ENCODE measurements at places on chromosomes 4 and X.

GRCh38 chrX:152072236-152072635 is 66.1 kb downstream of the MAGEA10 start:
- DNase-seq, result no peak

- DNase-seq, result no peak
Measured at GRCh38 chr4:103892586-103892985, 172.8 kb upstream of the TACR3 start.

GRCh38 chr4:146520896-146521540 is 722 bp downstream of the SLC10A7 start:
- DNase-seq, result no peak

DNA sequence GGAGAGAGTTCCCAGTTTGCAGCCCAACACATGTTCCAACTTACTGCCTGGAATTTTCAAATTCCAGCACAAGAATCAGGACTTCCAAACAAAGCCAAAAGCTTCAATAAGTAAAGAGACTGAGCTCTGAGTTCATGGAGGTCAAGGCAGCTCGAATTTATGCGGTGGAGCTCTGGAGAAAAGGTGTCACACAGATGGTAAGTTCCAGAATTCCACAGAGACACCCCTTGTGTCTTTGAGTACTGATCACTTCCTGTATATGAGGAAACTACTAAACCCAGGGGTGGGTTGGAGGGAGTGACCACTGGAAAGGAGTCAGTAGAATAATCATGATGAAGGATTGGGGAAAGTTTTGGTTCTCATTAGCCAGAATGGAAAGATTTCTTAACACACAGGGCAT is 118.5 kb upstream of the GUCY1A1 start:
- no peak for DNase-seq

DNA sequence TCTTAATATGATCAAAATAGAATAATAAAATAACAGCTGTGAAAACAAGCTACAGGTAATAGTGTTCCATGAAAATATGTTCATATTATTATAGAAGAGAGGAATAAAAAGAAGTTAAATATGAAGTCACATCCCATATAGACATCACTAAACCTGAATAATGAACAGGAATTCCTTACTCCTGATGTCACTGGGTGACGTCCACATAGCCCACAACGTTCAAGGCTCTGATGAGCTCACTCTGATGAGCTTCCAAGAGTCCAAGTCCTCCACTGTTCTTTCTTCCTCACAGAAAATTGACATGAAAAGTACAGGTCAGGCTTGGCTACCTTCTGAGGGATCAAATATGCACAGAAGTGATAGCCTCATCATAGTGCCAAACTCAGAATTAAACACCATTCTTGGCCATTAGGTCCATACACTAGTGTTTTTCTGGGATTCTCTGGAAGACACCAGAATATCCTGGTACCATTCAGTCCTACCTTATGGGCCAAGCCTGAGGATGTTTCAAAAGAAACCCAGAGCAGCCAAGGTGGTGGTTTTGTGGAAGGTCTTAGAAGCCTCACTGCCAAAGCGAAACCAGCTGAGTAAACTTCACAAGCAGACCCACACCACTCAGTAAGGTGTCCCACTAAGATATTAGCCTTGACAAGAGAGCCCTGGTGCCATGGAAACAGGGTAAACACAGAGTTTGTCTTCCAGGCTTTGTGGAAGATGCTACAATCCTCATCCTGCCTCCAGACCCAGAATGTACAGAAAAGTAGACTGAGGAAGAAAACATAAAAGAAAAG is 138.4 kb upstream of the HHIP start:
- DNase-seq, result no peak

DNA sequence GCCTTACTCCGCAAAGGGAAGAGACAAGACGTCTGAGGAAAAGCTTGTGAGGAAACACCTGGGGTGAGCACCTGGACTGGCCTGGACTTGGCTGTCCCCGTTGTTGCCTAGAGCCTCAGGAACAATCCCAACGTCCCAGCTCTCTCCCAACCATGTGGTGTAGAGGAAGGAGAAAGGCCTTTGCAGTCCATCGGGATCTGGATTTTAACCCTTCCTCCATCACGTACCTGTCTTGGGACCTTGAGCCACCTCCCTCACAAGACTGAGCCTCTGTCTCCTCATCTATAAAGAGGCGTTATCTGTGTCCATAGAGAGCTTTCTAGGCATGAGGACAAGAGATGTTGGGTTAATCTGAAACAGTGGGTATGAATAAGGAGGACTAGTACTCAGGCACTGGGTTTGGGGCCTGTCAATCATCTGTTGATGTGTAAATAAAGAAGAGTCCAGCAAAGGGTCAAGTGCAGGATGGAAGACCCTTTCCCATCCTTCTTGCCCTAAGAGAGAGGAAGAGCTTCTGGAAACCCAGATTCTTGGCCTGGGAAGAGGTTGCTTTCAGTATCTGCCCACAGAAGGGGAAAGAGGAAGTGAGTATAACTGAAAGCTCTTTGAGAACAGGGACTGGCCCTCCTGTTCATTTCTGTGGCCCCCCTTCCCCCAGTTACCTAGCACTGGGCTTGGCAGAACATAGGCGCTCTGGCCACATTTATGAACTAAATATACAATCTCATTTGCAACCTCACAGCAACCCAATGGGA is 137.1 kb downstream of the PJA1 start:
- no peak for DNase-seq

DNA sequence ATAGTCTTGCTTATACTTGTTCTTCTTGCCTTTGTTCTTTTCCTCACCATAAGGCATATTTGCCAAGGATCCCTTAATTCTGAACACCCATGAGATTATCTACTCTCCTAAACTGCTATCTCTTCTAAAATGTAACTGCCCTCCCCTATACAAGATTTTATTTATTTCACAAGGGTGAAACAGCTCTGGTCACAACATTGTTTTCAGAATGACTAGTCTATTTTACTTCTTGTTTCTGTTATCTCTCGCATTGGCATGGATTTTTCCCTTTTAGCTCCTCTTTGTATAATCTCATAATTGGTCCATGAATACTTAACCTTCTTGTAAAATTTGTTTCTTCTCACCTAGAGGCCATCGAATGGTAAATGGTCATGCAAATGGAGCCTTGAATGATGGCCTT is 17.2 kb upstream of the COL25A1 start:
- DNase-seq, result no peak

DNA sequence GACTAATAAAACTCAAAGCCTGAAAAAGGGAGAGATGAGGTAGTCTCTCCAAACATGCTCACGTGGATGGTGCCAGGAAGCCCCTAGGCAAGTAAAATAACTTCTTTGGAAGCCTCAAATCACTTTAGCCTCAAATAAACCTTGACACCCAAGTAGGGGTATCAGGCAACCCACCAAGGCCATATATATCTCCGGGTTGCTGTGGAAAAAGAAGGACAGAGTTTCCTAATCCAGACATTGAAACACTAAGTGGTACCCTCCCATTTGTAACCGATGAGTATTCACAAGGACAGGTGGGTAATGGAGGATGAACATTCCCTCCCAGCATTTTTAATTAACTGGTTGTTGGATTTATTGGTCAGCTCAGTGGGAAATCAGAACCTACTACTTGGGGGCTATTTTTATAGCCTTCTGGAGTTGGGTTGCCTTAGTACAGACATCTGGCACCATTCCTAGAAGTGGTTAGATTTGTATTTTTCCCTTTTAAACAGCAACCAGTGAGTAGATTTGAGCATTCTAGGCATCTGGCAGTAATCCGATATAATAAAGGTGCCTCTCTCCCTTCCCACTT is 87.7 kb downstream of the GPC3 start:
- DNase-seq, result no peak

DNA sequence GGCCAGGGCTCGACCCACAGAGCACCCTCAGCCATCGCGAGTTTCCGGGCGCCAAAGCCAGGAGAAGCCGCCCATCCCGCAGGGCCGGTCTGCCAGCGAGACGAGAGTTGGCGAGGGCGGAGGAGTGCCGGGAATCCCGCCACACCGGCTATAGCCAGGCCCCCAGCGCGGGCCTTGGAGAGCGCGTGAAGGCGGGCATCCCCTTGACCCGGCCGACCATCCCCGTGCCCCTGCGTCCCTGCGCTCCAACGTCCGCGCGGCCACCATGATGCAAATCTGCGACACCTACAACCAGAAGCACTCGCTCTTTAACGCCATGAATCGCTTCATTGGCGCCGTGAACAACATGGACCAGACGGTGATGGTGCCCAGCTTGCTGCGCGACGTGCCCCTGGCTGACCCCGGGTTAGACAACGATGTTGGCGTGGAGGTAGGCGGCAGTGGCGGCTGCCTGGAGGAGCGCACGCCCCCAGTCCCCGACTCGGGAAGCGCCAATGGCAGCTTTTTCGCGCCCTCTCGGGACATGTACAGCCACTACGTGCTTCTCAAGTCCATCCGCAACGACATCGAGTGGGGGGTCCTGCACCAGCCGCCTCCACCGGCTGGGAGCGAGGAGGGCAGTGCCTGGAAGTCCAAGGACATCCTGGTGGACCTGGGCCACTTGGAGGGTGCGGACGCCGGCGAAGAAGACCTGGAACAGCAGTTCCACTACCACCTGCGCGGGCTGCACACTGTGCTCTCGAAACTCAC is 3.6 kb downstream of the MID1IP1 start:
- DNase-seq, result no peak

All from stimulated activated CD8-positive, alpha-beta memory T cell treated with anti-CD3 and anti-CD28 coated beads, Interleukin-4, amount 100 ng/mL, for 4 hours (primary cell).